ENCODE measurements at places on chromosomes 4 and X. TPM values are rescaled to one million over a fixed set of nuclear protein-coding genes. Genes with fewer than 3 reads are reported as not detected.
A peak's percentile ranks its signal among the peaks of the same experiment; 100 is the strongest.

DNA sequence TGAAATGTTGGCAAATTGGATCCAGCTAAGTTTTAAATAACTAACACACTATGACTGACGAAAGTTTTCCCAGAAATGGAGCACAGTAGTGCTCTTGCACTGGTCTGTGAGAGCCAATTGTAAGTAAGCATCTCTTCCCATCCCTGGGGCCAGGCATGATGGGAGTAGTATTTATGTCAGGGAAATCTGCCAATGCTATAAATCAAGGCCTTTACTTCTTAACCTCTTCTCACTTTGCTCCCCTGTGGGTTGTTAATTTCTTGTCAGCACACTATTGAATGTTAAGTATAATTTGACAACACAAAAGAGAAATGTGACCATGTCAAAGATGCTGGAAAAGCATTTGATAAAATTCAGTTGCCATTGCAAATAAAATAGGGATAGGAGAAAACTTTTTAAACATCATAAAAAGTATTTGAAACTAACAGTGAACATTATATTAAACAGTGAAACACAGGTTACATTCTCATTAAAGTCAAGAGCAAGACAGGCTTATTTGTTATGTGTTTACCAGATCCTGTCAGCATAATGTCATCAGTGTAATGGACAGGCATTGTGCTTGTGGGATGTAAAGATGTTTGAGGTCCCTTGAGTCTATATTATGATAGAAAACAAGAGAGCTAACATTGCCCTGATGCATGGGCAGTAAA, 5.0 kb downstream of the F8A1 start:
- no peak for ATAC-seq

GRCh38 chrX:151871244-151871643, 41.4 kb upstream of the MAGEA4 start:
- ATAC-seq = peak; percentile 55

DNA sequence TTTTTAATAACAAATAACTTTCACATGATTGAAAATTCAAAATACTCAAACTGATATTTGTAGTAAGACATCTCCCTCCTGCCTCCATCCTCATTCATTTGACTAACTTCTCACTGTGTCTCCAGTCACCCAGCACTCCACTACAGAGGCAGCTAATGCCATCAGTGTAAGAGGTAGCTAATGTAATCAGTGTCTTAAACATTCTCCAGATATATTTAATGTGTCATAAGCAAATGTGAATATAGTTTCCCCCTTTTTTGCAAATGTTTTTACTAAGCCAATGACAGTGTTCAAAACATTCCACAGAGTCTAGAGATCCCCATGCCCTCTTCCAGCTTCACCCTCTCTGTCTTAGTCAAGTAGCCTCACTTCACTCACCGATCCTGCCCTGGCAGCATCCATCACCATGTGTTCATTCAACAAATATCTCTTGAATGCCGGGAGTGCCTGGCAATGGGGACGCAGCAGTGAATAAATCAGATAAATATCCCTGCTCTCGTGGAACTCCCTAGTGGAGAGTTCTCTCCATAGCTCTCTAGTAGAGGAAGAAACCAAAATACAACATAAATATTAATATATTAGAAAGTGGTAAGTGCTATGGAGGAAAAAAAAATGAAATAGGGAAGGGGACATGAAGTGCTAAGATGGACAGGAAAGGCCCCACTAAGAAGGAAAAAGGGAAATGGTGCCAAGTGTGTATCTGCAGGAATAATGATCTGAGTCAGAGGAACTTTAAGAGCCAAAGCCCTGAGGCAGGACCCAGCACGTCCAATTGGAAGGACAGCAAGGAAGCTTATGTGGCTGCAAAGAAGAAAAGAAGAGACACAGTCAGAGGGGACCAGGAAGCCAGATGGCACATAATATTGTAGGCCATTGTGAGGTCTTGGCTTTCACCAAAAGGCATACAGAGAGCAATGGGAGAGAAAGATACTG, 18.7 kb downstream of the SCFD2 start:
- no peak for ATAC-seq

DNA sequence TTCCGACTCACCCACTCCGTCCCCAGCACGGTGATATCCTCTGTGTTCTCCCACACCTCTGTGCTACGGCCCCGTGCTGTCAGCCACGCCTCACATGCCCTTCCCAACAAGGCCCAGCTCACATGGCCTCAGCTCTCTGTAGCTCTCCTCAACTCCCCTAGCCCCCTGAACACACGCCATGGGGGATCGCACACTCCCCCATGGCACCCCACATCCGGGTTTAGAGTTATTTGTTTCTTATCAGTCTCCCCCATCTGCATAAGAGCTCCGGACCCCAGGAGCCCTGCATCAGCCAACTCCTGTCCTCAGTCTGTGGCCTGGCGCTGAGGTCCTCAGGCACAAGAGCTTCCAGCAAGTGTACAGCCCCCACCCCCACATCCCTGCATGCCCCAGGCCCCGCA, 7.0 kb downstream of the C4orf50 start:
- ATAC-seq = no peak

GRCh38 chr4:107900067-107900466, 31.3 kb upstream of the CYP2U1 start:
- ATAC-seq = no peak

GRCh38 chr4:6052679-6053078, 34.4 kb upstream of the C4orf50 start:
- ATAC-seq = no peak

DNA sequence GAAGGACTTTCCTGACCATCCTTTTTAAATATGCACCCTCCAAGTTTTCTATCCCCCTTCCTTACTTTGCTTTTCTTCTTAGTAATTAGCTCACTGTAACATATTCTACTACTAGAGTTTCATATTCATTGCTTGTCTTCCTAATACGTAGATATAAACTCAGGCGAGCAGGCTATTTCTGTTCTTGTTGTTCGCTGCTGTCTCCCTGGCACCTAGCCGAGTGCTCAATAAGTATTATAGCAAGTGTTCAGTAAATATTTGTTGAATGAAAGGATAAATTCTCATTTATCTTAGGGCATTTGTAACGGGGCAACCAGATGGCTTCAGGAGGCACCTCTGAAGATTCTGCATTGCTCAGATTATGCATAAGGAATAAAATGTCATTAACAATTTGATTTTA, 6.8 kb upstream of the RHOH start:
- no peak for ATAC-seq

DNA sequence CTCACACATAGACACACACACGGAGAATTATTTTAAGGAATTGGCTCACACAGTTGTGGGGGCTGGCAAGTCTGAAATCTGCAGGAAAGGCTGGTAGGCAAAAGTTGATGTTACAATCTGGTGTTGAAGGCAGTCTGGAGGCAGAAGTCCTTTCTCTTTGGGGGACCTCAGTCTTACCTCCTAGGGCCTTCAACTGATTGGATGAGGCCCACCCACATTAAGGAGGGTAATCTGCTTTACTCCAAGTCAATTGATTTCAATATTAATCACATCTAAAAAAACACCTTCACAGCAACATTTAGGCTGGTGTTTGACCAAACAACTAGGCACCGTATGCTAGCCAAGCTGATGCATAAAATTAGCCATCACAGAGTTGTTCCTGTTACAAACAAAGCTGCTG, 10.7 kb downstream of the MGST2 start:
- ATAC-seq = no peak

DNA sequence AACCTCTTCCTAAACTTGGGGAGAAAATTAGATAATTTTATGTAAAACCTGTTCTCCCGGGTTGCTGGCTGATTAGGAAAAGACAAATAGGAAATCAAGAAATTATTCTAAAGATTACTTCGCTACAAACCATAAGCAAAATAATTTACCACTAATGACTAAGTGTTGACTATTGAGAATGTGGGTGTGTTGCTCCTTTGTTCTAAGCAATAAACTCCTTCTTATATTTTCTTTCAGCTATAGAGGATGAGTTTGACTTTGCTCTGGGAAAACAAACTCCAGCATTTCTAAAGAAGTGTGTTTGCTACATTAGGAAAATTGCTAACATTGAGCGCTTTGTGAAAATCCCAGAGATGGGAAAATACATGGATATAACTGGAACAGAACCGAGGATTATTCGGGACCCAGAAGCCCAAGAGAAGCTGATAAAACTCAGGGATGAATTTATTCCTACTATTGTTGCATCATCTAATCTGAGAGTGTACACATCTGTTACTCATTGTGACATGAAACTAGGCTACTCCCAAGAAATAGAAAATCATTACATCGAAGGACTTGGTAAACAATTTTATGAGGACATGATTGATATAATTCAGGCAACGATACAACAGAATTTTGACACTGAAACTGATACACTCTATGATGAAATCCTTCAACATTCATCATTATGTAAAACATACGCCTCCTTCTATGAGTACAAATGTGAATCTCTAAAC, 194.2 kb downstream of the NWD2 start:
- ATAC-seq = no peak

DNA sequence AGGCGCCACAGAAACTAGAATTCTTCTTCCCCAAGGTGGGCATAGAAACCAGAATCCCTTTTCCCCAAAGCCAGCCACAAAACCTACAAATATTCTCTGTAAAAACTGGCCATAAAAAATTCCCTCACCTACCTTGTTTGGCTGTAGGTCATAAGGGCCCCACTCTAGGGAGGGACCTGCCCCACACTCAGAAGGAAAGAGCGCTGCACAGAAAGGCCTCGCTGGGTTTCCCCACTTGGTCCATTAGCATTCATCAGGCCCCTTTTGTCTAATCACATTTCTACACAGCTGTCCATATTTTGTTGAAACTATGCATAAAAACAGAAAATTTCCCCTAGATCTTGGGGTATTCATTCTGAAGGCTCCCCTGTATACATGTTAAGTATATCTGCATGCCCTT, 54.1 kb downstream of the PHKA2 start:
- ATAC-seq = no peak

DNA sequence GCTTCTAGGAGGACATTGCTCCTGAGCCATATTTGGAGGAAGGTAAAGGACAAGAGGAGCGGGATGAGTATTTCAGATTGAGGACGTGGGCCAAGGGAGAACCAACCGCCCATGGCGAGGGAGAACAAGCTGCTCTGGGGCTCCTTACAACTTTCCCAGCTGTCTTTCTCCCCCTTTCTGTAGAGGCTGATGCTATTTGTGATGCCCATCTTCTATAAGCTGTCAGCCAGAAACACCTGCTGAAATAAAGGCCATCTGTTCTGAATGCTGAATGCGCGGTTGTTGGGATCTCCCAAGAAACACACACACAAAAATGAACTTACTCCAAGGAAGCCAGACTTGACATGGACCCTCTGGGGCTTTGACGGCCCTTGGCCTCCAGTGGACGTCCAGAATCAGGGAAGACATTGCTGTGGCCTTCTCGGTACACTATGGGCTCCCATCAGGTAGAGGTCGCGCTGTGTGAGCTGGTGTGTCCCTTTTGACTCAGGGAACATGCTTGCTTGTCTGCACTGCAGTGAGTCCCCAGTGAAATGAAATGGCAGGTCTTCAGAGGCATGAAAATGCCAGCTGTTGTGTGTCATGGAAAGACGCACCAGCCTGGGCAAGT, 30.9 kb downstream of the RWDD4 start:
- no peak for ATAC-seq

GRCh38 chr4:181793096-181793495, 450.1 kb upstream of the TENM3 start:
- no peak for ATAC-seq

CDKN2AIP gene
- 30.9 TPM for total RNA-seq

MAN2B2 gene
- total RNA-seq = 20.3 TPM

APLN gene
- 1.4 TPM for total RNA-seq

HPF1 gene
- 32.6 TPM for total RNA-seq

XAGE2 gene
- not detected for total RNA-seq

TCP11X2 gene
- total RNA-seq = not detected

TAF7L gene
- total RNA-seq = not detected

VGLL1 gene
- not detected for total RNA-seq

ADAM29 gene
- total RNA-seq = not detected

Data from gastroesophageal sphincter (tissue), 4 donors.